ENCODE measurements at places on chromosomes 12 and 14.

DNA sequence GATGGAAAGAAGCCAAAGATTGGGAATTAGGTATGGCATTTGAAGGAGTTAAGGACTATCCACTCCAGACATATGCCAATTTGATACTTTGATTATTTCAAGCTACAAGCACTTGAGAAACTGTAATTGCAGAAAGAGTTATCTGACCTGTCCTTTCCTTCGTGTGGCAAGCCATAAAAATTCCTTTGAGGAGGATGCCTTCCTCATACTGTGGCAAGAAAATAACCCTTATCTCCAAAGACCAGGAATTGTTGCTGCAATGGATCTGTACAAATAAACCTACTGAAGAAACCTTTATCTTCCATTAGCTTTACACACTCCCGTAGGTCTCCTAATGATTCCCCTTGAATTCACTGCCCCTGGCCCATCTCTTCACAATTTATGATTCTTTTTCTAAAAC is 165.1 kb upstream of the AMIGO2 start:
- no peak for DNase-seq

DNA sequence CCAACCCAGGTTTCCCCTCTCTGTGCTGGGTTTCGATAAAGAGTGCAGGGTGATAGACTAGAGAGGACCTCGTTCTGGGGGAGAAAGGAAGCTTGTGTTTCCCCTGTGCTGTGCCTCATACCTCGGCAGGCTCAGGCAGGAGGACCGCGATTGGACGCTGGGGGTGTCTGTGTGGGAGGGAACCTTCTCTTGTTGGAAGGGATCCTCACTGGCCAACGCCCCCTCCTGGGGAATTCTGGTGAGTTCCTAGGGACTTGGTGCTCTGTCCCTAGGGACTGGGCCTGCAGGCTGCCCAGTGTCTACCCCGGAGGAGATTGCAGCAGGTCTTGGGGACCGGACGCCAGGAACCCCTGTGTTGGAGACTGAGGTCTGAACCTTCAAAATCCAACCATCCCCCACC is 157.4 kb upstream of the PRMT8 start:
- no peak for DNase-seq

- no peak for DNase-seq
Measured at GRCh38 chr12:46395388-46395787, 22.8 kb upstream of the SLC38A2 start.

GRCh38 chr12:105445649-105446048 is 115.2 kb downstream of the C12orf75 start:
- DNase-seq = no peak

Measured in osteoblast (primary cell).